ENCODE measurements at places on chromosomes 12 and 14.

DNA sequence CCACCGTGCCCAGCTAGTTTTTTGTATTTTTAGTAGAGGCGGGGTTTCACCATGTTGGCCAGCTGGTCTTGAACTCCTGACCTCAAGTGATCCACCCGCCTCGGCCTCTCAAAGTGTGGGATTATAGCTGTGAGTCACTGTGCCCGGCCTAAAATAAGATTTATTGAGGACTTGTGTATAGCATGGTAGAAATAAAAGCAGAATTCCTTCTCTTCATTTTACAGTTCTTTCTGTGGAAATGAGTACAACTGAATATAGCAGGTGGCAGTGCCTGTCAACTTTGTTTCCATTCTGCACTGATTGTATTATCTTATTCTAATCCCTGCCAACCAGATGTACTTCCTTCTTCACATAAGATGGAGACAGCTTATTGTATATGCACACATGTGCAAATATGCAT lies 41.0 kb downstream of the DIP2B start:
- no peak for DNase-seq

DNA sequence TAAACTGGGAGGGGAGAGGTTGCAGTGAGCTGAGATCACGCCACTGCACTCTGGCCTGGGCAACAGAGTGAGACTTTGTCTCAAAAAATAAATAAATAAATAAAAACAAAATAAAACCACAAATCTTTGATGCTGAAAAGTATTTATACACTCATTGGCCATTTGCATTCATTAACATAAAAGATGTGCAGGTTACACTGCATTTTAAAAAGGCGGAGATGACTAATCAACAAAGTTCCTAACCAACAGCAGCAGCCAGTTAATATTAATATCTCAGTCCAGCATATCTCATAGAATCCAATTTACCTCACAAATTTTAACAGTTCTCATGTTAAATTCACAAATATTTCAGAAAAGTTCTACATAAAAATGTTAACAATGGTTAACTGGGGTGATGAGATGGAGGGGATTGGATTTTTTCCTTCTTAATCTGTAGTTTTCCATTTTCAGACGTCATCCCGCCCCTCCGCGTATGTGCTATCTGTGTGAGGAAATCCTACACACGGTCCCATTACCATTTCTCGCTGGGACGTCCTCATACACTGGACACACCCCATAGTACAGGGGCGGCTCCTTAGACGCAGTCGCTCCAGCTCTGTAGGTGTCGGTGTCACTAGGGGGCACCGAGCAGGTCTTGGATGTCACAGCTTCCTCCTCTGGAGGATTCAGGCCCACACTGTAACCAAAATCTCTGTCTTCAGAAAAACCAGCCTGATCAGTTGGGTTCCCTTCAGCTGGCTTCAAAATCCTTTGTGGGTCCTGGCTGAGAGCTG lies 7.3 kb downstream of the ANKLE2 start:
- no peak for DNase-seq

DNA sequence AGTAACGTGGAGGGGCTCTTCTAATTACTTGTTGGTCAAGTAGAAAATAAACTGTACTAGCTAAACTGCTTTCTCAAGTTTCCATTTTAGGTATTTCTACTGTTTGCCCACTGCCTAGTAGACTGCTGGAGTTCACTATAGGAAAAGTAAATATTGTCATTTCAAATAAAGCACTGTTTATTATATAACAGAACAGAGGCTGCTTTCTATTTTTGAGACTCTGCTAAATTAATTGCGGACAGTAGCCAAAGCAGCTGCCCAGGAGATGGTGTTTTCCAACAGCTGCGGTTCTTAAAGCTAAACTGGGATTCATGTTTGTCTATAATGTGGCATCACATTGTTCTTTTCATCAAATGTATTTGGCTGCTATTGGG lies 15.9 kb upstream of the SIX1 start:
- no peak for DNase-seq

GRCh38 chr12:105141320-105141922 lies 33.9 kb downstream of the WASHC4 start:
- no peak for DNase-seq

DNA sequence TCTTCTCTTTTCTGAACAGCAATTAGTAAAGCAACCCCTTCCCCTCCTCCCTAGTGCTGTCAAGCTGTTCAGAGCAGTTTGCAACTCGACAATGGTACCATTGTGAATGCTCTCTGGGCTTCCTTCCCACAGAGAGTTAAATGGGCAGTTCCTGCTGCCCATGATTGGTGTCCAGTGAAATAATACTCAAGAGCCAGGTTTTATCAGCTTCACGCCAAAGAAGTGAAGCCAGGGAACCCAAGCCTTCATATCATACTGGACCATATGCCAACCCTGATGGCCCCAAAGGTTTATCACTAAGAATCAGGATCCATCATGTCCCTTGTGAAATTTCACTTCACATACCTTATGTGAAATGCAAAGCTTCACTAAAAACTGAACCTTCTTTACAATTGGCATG lies 24.7 kb downstream of the INSM2 start:
- no peak for DNase-seq

All from RPMI8226 (cell line).